ENCODE measurements at places on chromosomes 6 and 20.

DNA sequence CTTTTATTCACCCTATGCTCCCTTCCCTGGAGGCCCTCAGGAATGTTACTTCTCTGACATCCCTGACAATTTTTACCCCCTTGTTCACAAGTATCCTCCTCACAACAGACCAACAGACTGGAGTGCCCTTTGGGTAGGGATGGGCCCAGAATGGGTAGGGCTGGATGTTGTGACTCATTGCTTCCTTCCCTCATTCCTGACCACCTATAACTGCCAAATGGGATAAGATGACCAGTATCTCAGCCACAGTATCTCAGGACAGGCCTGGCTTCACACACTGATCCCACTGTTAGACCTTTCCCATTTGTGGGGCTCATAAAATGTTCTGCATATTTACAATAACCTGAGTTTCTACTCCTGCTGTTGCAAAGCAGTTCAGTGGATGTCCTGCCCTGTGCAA, 223.0 kb upstream of the LRFN2 start:
- no peak for DNase-seq

DNA sequence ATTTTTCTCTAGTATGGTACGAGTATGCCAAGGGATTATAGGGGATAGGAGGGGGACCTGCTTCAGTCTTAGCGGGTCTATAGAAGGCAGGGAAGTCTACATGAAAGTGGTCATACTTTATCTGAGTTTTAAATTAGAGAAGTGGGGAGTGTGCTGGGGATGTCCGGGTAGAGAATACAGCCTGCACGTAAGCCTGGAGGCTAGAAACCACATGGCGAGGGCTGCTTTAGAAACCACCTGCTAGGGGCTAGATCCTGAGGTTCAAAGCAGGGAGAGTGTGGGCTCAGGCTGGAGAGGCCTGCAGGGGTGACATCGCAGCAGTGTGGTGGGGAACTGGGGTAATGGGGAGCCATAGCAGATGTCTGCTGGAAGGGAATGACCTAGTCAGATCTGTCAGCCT, 85.2 kb downstream of the VEGFA start:
- no peak for DNase-seq

- no peak for DNase-seq
Observed at GRCh38 chr20:3470208-3470626, 601 bp upstream of the ATRN start.

DNA sequence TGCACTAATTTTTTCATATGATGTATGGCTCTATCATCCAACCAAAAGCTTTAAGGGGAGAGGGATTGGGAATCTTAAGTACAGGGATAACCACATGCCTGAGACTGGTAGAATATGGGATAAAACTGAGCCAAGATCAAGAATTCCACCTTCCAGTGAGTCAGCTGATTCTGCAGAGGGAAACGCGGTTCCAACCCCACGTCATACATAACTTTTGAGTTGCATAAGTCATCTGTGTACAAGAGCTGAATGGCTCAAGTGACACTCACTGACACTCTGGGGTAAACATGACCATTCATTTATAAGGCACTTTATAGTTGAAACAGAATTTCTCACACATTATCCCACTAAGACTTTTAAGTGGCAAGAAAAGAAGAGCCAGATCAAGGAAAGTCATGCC, 16.4 kb downstream of the TRIM27 start:
- DNase-seq = no peak

DNA sequence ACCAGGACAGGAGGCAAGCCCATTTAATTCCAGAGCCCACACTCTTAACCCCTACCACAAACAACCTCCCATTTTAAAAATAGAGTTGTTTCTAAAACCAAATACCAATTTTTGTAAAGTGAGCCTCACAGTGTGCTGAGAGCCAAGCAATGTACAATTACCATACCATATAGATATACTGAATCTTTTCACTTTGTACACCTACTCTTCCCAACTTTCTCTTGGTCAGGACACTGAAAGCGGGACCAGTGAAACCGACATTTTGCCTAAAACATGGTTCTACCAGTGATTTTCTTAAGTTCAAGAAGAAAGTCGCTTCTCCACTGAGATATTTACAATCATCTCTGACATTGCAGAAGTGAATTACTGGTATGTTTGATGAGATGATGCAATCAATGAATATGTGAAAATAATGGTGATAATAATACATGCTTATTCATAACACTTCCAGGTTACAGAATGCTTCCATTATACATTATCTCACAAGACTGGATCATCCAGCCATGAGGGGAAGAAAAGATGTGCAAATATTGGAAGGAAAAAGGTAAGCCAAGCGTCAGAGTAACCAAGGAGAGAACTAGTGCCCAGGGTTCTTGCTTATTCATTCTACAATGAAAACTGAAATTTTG, 74.1 kb downstream of the HIVEP2 start:
- no peak for DNase-seq

- no peak for DNase-seq
Observed at GRCh38 chr6:98984121-98984520, 36.4 kb upstream of the FBXL4 start.

GRCh38 chr6:124983383-124984083, 21.3 kb downstream of the RNF217 start:
- DNase-seq = no peak

GRCh38 chr20:52191916-52192718, 538 bp upstream of the ZFP64 start:
- DNase-seq = peak; percentile 76

DNA sequence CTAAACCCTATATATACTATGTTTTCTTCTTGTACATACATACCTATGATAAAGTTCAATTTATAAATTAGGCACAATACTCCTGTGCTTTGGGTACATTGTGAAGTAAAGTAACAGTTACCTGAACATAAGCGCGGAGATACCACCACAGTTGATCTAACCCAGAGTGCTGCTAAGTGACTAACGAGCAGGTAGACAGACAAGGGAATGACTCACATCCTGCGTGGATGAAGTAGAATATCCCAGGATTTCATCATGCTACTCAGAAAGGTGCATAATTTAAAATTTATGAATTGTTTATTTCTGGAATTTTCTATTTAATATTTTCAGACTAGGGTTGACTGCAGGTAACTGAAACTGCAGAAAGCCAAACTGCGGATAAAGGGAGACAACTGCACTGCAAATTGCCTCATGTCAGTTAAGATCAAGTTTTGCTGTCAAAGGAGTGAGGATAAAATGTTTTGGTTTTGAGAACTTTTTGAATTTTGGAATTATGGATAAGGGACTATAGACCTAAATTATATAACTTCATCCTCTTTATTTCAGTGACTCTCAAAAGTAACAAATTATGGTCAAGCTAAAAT, 14.4 kb downstream of the MKKS start:
- no peak for DNase-seq

- DNase-seq = no peak
Observed at GRCh38 chr6:150251566-150252186, 108.8 kb downstream of the PPP1R14C start.

DNA sequence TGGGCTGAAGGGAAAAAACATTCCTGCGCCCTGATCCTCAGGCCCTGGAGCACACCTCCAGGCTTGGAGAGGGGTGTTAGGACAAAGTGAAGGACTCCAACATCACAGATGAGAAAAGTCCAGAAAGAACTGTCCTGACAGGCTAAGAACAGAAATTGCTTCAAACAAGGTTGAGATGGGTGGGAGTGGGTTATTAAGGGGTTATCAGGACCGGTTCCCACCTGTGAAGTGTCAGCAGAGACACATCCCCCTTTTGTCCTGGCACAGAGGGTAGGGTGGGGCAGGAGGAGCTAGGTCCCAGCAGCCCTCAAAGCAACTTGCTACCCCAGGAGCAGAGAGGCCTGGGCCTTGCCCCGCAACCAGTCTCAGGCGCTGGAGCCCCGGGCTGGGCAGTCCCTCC, 3.5 kb downstream of the SPDEF start:
- no peak for DNase-seq

DNA sequence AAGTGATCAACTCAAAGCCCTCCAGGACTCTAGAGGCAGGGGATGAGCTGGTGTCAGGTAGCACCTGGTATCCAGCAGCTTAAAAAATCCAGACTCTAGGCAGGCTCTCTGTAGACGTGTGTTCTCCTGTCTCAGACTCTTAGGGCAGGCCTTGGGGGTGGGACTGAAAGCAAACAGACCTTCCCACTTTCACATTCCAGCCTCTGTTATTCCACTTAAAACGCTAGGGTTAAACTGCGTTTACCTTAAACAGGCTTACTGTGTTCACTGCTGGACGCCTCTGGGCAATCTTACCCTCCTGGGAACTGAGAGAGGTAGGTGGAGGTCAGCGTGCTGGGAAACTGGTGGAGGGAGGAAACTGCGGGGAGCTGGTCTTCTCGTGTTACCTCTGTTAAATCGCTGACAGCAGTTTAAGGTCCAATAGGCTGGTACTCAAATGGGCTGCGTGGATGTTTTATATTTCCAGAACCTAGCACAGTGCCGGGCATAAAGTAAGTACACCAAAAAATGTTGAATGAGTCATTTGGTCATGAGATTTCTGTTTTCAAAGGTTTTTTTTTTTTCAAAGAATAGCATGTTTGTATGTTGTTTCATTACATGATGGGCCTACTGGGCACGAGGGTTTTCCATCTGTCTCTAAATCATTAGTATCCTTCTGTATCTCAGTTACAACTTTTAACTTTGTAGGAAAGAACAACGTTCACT, at the start of gene GCNT2:
TSS of gene GCNT2 (plus strand) at position 248 of the 705 bp plus-strand sequence. CDS start 7,561 bp downstream, outside the sequence.
- no peak for DNase-seq

GRCh38 chr6:55957961-55958422, 82.6 kb upstream of the BMP5 start:
- DNase-seq = no peak

- no peak for DNase-seq
Observed at GRCh38 chr6:107821591-107821990, 2.5 kb downstream of the SCML4 start.

DNA sequence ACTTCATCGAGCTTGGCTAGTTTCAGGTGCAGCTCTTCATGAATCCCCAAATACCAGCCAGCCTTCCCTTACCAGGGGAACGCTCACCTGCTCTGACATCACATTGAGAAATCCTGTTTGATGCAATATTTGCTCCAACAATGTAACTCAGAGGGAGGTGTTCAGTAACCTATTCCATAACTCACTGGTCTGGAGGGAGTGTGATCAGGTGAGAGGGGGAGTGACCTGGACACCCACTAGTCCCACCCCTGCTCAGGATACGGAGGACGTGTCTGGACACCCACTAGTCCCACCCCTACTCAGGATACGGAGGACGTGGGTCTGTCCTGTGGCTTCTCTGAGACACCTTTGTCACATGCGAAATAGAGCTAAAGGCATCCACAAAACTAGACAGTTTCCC, 70.3 kb downstream of the HUS1B start:
- no peak for DNase-seq

- no peak for DNase-seq
Observed at GRCh38 chr6:138857775-138858174, 61.9 kb downstream of the ECT2L start.

DNA sequence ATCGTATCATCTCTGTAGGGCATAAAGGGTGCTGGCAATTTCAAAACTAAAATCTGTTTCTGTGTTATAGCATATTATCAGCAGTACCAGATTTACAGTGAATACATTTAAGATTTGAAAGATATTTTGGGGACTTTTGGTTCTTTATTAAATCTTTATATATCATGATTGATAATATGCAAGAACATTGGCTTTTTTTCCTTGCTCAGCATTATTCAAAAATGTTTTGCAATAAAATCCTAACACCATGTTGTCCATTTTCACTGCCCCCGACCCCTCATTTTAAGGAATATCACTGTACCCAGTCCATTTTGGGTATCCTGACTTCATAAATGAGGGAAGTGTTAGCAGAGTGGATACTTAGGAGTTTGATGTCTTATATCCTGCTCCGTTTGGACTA, 16.3 kb downstream of the FARS2 start:
- DNase-seq = no peak

DNA sequence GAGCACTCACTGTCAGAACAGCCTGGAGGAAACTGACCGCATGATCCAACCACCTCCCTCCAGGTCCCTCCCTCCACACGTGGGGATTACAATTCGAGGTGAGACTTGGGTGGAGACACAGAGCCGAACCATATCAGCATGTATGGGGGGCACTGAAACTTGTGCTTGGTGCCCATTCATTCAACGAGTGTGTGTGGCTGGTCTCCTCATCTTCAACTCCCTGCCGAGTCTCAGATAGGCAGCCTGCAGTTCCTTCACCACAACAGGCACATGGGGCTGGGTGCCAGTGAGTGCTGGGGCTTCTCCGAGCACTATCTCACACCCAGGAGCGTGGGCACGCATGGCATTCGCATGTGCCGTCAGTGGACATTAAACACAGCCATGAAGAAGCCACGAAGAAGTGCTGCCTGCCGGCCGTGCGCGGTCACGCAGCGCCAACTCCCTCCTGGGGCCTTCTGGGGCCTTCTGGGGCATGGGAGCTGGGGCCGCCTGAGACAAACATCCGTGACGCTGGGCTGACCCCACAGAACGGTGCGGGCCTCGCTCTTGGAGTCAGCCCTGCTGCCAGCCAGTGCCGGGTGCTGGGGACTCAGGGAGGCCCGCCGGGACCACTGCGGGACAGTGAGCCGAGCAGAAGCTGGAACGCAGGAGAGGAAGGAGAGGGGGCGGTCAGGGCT, 714 bp upstream of the RTEL1 start:
- peak; percentile 62 for DNase-seq

GRCh38 chr6:156989159-156989806, 212.1 kb downstream of the ARID1B start:
- DNase-seq = no peak

DNA sequence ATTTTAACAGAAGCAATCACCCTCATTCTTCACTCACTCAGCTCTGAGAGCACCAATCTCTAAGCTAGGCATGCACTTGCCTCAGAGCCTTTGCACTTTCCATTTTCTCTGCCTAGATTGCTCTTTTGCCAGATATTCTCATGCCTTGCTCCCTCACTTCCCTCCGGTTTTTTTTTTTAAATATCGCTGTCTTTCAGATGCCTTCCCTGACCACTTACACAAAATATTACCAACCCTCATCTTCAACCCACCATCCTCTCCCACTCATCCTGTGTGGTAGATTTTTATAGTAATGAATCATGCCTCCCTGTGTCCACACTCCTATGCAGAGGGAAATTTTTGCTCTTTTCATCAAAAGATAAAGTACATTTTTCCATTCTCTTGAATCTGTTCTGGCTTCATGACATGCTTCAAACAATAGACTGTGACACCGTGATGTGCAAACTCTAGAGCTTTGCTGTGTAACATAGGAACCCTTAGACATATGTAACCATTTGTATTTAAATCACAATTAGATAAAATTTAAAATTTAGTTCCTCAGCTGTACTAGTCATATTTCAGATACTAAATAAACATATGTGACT, 437.1 kb downstream of the UTRN start:
- no peak for DNase-seq

- DNase-seq = no peak
Observed at GRCh38 chr6:161353208-161353613, 79.3 kb upstream of the AGPAT4 start.

DNA sequence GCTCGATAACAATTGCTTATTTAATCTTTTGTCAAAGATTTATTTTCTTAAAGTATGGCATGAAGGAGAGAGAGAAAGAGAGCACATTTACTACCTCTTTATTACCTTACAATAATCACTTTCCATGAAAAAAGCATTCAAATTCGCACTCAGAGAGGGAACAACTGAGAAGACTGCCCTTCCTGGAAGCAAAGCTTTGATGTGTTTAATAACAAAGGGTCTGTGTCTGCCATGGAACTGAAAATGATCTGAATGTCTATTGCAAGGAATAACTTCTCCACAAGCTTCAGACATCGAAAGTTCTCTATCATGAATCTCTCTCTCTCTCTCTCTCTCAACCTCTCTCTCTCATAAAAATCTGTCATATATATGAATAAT, 308.9 kb downstream of the HDGFL1 start:
- no peak for DNase-seq

- no peak for DNase-seq
Observed at GRCh38 chr20:24227600-24227999, 239.0 kb upstream of the GGTLC1 start.
